ENCODE measurements at places on chromosomes 1 and 21. TPM values are rescaled to one million over a fixed set of nuclear protein-coding genes. Genes with fewer than 3 reads are reported as not detected.

Gene ATP1A2
- 0.08 TPM for total RNA-seq

Gene NBPF4
- not detected for total RNA-seq

Gene KCNJ15
- total RNA-seq, result 23.1 TPM

Gene OR2T10
- not detected for total RNA-seq

Gene RALGPS2
- total RNA-seq, result 7.2 TPM

Gene NEK7
- total RNA-seq, result 93.1 TPM

Gene SLC35D1
- total RNA-seq, result 8.0 TPM

Gene MSH4
- 0.35 TPM for total RNA-seq

Gene C1orf87
- total RNA-seq, result not detected

Gene UBE2U
- not detected for total RNA-seq

Gene PDZK1
- not detected for total RNA-seq

Gene BTG3
- 8.9 TPM for total RNA-seq

Gene KRTAP10-9
- not detected for total RNA-seq

Gene GPR52
- total RNA-seq, result 0.23 TPM

Gene IFI44
- total RNA-seq, result 10.4 TPM
